ENCODE measurements at places on chromosomes 2 and 18.

DNA sequence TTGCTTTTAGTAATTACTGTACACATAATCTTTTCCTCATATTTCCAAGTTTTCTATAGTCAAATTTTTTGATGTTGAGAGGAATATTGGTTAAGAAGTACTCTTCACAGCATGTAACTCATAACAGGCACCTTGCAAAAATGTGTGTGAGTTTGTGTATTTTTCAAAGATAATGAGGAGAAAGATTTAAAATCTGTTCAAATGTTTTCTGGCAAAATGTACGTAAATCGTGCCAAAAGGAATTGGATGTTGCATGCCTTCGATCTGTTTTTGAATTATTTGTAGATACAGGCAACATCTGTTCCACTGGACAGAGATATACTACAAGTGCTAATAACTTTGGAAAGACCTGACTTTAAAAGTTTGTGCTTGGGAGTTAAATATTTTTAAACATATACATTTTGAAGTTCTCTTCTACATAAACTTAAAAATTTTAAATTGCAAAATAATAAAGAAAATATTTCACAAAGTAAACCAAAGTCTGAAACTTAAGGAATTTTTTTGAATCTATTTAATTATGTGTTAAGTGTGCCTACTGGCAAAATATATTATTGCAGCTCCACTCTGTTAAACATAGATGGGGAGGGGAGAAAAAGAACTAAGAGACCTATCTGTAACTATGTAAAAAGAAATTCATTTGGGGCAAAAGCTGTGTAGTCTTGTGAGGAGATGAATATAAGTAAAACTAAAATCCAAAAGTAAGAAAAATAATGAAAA lies 133.5 kb upstream of the UBE2E3 start:
- no peak for DNase-seq

DNA sequence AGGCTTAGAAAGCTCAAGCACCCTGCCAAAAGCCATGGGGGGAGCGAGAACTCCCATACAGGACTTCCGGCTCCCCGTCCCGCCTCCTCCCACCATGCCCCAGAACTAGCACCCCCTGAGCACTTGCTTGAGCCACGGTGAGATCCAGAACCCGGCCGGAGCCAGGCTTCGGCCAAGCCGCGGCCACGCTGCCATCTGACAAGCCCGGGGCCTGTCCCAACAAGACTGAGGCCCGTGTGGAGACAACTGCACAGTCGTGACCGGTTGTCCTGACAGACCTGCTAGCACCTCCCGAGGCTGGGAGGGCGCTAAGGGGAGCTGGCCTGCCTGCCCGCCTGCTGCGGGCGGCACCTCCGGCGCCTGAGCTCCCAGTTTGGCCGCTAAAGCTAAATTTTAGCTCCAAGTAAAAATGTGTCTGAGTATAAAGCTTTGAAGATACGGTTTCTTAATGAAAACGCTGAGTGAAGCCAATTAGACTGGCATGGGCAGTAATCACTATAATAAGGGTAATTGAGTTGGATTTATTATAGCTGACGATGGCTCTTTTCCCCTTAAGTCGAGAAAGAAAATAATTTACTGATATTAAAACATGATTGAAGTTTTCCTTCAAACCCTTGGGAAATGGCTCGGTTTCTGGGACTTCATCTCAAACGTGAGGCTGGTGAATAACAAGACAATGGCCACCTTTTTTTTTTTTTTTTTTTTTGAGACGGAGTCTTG lies 78.3 kb upstream of the ODC1 start:
- DNase-seq, result peak; percentile 3

- DNase-seq, result no peak
Measured at GRCh38 chr2:32812316-32812715, 134.4 kb upstream of the LTBP1 start.

DNA sequence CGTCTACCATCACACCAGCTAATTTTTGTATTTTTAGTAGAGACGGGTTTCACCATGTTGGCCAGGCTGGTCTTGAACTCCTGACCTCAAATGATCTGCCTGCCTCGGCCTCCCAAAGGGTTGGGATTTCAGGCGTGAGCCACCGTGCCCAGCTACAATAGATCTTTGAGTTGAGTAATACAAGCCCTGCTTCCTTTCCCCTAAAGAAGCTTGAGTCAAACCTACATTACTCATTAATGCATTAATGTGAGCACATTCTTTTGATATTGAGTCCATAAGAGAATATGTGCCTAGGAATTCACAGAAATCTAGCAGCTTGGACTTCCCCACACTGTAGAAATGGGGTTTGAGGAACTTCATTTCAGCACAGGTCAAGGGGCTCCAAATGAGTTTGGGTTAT lies 39.6 kb downstream of the PSMG2 start:
- no peak for DNase-seq

DNA sequence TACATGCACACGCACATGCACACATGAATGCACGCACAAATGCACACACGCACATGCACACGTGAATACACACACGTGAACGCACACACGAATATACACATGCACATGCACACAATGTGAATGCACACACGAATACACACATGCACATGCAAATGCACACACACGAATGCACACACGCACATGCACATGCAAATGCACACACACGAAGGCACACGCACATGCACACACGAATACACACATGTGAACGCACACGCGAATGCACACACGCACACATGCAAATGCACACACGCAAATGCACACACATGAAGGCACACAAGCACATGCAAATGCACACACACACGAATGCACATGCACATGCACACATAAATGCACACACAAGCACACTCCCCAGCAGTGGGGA lies 68.6 kb upstream of the GPC1 start:
- no peak for DNase-seq

DNA sequence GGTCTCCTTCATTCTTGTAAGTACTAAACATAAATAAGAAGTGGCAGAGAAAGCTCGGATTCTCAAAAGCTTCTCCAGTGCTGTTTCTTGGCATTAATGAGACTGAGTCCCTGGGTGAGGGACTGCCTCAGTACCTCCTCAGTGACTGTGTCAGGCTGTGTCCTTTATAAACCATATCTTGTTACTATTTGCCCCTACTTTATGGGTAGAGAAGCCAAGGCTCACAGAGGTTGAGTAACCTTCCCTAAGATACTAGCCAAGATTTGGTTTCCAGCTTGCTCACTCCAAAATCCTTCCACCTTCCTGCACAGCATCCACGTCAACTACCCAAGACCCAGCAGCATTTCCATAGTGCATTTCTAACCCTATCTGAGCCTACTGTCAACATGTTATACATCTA lies 55.6 kb downstream of the THUMPD2 start:
- no peak for DNase-seq

All from CD4-positive, alpha-beta T cell treated with Interleukin-4 for 1 hour (primary cell).